T follicular helper cell (primary cell): ENCODE measurements at places on chromosomes 7 and 10.

- DNase-seq, result no peak
Measured at GRCh38 chr10:57897611-57898010, 370.1 kb downstream of the IPMK start.

- DNase-seq, result no peak
Measured at GRCh38 chr7:36742911-36743775, 18.8 kb upstream of the AOAH start.

- no peak for DNase-seq
Measured at GRCh38 chr7:44182827-44183226, 6.4 kb downstream of the GCK start.

- no peak for DNase-seq
Measured at GRCh38 chr10:117457932-117458331, 82.7 kb upstream of the PDZD8 start.

- no peak for DNase-seq
Measured at GRCh38 chr10:102580230-102580629, 64.0 kb upstream of the TRIM8 start.

DNA sequence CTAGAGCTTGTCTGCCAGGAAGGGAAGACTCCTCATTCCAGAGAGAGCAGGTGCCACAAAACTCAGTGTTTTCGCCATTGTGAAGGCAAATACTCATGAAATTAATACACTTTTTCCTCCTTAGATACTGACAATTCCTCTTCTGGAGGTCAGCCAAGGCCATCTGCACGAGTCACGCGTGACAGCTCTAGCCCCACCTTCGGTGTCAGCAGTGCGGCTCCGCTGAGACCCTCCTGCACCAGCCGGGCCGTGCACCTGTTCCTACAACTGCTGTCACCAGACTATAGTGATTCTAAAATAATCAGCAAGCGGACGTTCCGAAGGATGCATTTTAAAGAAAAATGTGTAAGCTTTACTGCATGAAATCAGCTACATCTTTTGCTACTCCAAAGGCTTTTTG, 127.7 kb downstream of the DIP2C start:
- no peak for DNase-seq
